Activated T-helper 17 cell treated with anti-CD3 and anti-CD28 coated beads, Interleukin-2, amount 50 U/mL, for 72 hours (primary cell): ENCODE measurements at places on chromosomes 5 and 9. TPM values are rescaled to one million over a fixed set of nuclear protein-coding genes. Genes with fewer than 3 reads are reported as not detected.

The PCDHB8 gene
- not detected for total RNA-seq

The GFRA3 gene
- not detected for total RNA-seq

The COL15A1 gene
- 0.82 TPM for total RNA-seq

The PITX1 gene
- not detected for total RNA-seq

The MAMDC4 gene
- 27.4 TPM for total RNA-seq

The IL13 gene
- 2.4 TPM for total RNA-seq

The ANKRD20A1 gene
- total RNA-seq: 9.6 TPM

The CAPSL gene
- total RNA-seq: not detected

The ADAMTS6 gene
- total RNA-seq: 1.2 TPM

The OTULIN gene
- total RNA-seq: 73.9 TPM

The MLANA gene
- not detected for total RNA-seq

DNA sequence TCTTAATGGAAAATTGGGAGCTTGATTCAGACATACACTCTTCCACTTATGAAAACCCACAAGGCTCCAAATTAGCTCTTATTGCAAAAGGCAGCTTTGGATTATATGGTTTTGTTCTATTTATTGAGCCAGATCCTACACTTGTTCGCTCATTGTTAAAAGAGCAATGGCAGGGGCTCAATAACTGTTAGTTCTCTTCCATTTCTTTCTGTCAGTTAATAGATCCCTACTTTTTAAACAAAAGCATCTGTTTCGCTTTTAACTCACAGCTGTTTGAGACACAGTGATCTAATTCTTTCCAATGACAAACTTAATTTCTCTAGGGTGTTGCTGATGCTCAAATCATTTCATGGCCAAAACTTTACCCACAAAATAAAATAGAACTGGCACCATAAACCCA is 11.7 kb downstream of the C5 start:
- ATAC-seq: no peak

GRCh38 chr9:92737216-92737606 is 27.4 kb downstream of the BICD2 start:
- ATAC-seq: peak; percentile 21

DNA sequence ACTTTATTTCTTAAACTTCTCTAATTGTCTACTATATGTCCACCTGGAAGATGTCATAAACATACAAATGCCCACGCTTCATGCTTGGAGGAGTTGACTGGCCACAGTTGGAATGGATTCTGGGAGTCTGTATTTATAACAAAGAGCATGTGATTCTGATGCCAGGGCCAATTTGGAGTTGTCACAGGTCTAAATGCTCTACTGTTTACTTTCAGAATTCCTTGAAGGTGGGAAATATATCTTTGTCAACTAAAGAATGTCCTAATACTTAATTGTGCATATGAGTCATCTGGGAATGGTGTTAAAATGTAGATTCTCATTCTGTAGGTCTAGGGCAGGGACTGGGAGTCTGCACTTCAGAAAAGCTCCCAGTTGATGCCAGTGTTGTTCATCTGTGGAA is 196.1 kb downstream of the ANXA1 start:
- no peak for ATAC-seq

DNA sequence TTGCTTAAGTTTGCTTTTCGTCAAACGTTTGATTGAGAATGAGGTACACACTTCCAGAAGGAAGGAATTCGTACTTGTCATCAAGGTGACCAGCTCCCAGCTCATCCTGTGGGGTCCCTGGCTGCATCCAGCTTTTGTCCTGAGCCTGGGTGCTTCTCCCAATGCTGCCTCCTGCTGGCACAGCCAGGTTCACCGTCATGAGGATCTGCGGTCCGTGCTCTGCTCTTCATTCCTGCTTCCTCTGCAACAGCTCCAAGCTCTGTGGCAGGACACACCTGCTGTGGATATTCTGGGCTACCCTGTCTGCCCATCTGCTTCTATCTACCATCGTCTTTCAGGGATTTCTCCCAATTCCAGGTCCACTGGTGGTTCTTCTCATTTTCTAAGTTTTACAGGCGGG is 13.3 kb upstream of the UBE2QL1 start:
- no peak for ATAC-seq

DNA sequence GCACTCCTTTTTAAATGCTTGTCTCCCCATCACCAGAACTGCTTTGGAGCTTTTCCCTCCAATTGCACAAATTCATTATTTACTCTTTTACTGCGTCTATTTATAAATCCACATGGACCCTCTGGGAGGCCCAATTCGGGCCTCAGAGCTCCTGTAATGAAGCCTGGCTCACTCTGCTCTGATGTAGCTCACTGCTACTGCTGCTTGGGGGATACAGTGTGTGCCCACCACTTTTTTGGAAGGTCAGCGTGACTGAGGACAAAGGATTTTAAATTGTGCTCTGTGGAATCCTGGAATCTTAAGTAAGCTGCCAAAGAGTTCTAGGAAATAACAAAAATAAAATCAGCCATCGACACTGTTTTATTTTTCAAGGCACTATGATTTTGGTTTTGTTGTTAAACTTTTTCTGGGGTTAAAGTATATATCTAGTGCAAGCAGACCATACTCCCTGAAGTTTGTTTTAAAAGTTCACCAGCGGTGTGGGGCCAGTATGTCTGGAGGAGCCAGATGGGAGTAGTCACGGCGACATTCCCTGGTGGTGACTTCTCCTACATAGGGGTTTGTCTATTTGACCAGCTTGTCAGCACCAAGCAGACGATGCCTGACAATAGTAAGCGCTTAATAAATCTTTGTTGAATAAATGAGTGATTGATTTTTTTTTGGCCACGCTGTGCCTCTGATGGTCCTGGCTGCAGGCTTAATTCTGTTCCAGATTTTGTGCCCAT is 142.8 kb downstream of the TMEM38B start:
- ATAC-seq: no peak

GRCh38 chr5:180605554-180606214 is 14.4 kb upstream of the SCGB3A1 start:
- peak; percentile 37 for ATAC-seq

DNA sequence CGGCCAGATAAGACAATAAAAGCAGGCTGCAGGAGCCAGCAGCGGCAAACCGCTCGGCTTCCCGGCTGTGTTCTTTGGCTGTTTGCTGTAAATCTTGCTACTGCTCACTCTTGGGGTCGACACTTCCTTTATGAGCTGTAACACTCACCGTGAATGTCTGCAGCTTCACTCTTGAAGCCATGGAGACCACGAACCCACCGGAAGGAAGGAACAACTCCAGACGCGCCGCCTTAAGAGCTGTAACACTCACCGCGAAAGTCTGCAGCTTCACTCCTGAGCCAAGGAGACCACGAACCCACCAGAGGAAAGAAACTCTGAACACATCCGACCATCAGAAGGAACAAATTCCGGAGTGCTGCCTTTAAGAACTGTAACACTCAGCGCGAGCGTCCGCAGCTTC is 451.7 kb downstream of the AGTPBP1 start:
- no peak for ATAC-seq

DNA sequence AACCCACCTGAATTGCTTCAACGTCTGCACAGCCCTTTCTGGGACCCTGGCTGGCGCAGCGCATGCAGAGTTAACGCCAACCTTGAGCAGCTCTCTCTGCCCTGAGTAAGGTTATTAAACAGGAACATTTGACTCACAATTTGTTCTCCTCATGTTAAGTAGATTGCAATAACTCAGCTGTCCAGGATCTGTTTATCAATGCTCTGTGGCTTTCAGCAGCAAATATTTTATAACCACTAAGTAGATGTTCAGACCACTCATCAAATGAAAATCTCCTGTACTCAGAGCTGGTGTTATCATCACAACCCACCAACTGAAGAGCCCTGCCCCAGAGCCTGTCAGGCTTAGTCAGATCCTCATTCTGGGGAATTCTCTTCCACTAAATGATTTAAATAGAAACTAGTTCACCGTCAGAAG is 403.0 kb downstream of the ZNF608 start:
- ATAC-seq: no peak

GRCh38 chr5:45225571-45226031 is 416.9 kb downstream of the MRPS30 start:
- ATAC-seq: no peak

- no peak for ATAC-seq
Measured at GRCh38 chr5:137440795-137441194, 58.3 kb downstream of the SPOCK1 start.

GRCh38 chr9:129401623-129402370 is 219.1 kb downstream of the C9orf50 start:
- ATAC-seq: no peak

DNA sequence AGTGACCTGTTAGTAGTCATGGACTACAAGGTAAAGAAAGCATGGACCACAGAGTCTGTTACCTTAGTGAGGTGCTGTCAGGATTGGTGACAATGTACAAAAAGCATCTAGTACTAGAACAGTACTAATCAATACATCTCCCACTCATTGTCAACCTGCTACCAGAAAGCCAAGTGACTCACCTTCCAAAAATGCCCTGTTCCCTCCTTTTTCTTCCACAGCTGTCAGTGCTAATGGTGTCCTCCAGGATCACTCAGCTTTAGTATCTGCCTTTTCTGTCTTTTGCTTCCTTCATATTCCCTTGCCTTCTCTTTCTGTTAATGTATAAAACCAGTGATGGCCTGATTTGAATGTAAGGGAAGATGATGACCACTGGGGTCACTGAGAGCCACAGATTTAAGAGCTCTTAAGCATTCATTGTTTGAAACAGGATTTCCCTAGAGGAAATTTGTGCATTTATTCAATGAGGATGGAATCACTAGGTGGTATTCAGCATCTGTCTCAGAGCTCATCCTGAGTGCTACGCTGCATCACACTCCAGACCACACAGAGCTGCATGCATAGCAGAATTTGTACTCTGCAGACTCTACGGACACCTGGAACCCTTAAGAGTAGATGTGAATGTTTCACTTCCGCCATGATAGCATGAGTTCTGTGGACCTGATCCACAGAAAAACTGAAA is 71.0 kb downstream of the SV2C start:
- no peak for ATAC-seq

- no peak for ATAC-seq
Measured at GRCh38 chr9:17005056-17005823, 129.6 kb upstream of the CNTLN start.

DNA sequence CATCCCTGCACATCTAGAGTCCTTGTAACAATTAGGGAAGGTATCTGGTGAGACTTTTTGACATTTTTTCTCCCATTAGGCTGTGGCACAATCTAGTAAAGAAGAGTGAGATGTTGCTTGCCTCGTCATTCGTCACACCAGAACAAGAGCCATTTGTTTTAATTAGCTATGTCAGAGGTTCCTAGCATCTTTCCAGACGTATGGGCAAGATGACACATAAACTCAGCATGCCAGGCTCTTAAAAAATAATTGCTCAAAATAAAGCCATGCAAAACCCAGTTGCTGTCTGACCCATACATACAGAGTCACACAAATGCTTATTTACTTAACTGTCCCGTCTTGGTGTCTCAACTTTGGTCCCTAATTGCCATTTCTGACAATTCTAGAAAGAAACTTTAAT is 125.9 kb downstream of the TRPM3 start:
- ATAC-seq: no peak

DNA sequence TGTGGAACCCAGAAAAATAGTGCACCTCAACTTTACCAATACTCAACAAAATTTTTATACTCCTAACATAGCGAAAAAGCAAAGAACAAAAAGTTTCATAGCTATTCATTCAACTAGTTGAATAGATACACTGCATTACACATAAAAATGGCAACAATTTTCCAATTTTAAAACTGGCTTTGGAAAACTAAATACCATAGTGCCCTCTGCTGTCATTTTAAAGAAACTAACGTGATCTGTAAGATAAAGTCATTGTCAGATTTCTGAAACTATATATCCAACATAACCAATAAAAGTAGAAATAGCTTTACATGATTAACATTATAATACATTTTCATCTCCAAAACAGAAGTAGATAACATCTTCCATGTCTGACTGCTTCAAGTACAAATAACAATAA is 31.6 kb downstream of the DTWD2 start:
- ATAC-seq: no peak

DNA sequence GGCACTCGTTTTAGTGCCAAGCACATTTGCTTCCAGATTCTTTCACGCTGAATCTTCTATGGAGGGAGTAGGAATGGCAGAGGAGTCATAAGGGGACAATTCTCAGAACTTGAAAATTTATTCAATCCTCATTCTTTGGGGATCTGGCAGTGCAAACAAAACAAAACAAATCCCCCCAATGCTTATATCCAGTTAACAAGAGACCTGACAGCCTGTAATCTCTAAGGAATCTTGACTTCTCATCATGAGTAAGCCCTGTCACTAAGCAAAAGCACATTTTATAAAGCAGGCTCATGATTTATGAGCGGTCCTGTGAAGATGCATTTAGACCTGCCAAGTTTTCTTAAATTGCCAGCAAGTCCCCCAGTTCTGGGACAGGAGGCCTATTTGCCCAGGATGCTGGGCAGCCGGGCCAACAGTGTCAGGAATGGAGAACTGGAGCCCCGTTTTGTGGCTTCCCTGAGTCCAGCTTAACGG is 513.9 kb downstream of the CTNND2 start:
- ATAC-seq: no peak

DNA sequence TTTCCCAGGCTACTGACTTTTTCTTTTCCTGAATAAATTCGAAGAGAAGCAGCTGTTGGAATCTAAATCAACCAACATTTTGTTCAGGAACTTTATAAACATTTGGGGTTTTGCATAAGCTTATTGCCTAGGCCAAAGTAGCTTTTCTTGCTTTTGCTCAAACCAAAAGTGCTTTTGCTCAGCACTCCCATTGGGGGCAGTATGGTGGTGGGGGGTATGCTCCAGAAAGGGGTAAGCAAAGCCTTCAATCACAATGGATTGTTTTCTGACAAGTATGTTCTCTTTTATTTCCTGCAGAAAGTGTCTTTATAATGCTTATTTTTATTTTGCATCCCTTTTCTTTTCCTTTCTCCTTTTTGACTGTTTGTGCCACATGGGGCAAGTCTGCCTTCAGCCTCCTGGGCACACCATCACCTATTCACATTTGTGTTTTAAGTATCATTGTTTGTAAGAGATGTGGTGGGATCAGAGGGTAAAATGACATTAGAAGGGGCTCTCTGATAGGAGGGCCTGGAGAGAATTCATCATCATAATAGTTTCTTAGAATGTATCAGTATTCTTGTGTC is 86.0 kb downstream of the PRDM6 start:
- no peak for ATAC-seq

GRCh38 chr9:129278391-129279237 is 100.6 kb upstream of the IER5L start:
- no peak for ATAC-seq

GRCh38 chr5:31193116-31193515 is 370 bp upstream of the CDH6 start:
- ATAC-seq: no peak

- ATAC-seq: no peak
Measured at GRCh38 chr5:102711525-102712385, 43.4 kb upstream of the PAM start.

DNA sequence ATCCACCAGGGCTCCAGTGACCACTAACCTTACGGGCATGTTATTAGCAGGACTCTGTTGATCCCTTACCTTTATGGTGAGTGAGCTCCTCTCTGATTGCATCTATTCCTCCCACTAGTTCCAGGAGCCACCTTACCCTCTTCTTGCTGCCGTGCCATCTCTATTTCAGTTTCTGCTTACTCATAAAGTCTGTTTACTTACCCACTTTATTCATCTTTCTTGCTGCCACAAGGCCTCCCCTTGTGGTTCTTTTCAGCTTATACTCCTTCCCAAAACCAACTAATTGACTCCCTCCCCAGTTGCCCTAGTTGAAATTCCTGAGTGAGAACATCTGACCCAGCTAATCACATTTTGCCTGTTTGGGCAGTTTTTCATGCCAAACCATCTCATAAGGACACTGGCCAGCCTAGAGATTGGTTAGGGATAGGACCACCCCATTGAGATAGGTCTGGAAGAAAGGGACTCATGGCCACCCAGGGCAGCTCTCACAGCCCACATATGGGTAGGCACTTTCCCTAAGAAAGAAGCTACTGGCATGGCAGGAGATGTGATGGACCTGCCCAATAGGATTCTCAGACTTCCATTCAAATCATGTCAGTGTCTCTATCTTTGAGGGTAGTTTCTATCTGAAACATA is 412.7 kb downstream of the EFNA5 start:
- ATAC-seq: peak; percentile 93
